ENCODE measurements at places on chromosomes 7 and 10.

- DNase-seq = no peak
Observed at GRCh38 chr10:133177380-133178157, 17.6 kb downstream of the KNDC1 start.

- DNase-seq = no peak
Observed at GRCh38 chr10:16663444-16663843, 141.8 kb upstream of the C1QL3 start.

DNA sequence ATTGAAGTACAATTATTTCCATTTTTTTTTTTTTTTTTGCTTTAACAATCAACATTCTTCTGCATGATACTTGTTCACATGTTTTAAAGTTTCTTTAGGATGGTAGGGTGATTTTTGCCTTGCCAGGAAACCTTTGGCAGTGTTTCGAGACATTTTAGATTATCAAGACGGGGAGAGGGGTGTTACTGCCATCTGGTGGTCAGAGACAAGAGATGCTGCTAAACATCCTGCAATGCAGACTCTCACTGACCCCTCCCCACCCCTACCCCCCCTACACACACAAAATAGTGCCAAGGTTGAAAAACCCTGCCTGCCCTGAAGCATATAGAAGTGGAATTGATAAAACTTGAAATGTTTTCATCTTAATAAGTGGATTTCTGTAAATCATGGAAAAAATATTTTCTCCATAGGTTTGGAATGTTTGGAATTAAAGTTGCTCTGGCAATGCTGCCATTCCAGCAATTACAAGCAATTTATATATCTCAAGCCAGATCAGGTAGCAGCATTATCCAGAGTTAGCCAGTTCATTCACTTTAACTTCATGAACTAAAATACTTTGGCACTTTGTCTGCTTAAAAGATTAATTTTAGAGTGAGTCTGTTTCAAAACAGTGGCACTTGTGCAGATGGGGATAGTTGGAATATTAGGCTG lies 62.1 kb downstream of the SDHAF3 start:
- DNase-seq = peak; percentile 23

GRCh38 chr7:156178214-156178613 lies 366.0 kb upstream of the SHH start:
- no peak for DNase-seq

- DNase-seq = no peak
Observed at GRCh38 chr10:23375366-23375765, 30.8 kb upstream of the C10orf67 start.

- no peak for DNase-seq
Observed at GRCh38 chr7:28329661-28330363, 82.5 kb upstream of the CREB5 start.

- DNase-seq = no peak
Observed at GRCh38 chr7:84502239-84502638, 307.6 kb upstream of the SEMA3A start.

- no peak for DNase-seq
Observed at GRCh38 chr7:111564078-111564477, 1.8 kb upstream of the IMMP2L start.

DNA sequence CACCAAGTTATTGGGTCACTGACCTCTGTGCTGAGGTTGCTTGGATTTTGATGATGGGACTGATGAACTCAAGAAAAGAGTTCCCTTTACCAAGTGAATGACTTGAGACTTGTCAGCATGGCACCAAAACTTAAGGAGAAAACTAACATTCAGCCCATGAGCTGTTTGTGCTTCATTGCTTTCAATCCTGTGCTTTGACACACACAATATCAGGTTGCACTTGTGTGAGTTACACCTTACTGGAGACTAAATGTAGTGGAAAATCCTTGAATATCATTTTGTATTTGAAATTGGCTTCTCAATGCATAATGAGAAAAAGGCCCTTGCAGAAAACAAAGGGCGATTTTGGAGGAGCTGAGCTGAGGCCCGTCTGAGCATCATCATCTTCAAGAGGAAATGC lies 2.7 kb downstream of the BAG3 start:
- no peak for DNase-seq

DNA sequence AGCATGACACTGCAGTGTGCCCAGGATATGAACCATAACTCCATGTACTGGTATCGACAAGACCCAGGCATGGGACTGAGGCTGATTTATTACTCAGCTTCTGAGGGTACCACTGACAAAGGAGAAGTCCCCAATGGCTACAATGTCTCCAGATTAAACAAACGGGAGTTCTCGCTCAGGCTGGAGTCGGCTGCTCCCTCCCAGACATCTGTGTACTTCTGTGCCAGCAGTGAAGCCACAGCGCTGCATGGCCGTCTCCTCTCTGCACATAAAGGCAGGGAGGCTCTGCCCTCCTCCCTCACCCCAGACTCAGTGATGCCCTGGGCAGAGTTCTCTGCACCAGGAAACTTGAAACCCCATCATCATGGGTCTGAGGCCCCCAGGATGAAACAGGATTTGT lies 70.7 kb upstream of the PRSS58 start:
- DNase-seq = no peak

DNA sequence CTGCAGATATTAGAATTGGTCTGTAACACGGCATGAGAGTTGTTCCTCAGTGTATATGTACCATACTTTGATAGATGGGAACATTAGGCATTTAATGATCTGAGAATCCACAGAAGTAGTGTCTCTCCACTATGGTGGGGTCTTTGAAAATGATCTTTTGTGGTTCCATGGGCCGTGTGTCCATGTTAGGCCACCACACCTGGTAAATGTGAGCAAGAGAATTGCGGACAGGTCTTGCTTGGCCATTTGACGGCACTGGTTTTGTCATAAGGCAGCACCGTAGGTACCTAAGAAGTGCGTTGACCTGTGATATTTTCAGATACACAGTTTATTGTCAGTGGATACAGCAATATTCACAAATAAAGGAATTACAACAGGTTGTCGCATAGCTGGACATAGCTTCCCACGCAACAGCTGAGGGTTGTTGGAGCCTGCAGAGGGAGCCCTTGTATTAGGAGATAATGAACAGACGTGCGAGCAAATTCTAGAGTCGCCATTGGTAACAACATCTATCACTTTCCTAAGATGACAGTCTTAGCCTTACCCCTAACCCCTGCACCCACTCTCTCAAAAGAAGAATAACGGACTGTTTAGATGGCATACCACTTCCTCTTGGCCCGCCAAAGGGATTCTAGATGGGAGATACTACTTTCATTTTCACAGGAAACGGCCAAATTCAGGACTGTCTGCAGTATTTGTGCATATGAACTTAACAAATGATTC lies 111.4 kb downstream of the COL28A1 start:
- DNase-seq = peak; percentile 19

GRCh38 chr10:88922041-88922440 lies 30.5 kb downstream of the ACTA2 start:
- DNase-seq = no peak

DNA sequence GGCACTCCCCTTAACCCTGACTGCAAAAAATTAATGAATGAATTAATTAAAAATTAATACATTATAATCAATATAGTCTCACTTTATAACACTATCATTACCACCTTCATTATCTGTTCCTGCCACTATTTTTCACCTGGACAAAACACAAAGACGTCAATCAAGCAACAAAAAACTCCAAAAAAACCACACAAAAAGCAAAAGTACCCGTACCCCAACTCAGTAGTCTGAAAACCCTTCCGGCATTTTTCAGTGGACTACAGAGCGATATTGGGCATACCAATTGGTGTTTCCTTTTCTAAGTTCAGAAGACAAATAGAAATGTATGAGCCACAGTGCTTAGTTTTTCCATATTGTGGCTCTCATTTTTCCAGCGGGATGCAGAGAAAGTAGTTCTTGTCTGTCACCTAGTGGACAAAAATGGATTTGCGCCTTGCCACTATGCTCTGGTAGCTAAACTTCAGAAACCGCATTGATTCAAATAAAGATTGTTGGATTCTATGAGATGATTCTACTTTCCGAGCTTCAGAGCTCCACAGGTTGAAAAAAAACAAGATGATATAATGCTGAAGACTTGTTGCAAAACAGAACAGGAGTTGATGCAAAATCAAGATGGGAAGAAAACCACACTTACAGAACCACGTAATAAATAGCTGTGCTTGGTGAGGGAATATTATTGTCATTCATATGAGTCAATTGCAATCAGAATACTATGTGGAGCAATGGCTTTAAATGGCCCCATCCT lies 50.6 kb upstream of the ITGB1 start:
- DNase-seq = peak; percentile 65

DNA sequence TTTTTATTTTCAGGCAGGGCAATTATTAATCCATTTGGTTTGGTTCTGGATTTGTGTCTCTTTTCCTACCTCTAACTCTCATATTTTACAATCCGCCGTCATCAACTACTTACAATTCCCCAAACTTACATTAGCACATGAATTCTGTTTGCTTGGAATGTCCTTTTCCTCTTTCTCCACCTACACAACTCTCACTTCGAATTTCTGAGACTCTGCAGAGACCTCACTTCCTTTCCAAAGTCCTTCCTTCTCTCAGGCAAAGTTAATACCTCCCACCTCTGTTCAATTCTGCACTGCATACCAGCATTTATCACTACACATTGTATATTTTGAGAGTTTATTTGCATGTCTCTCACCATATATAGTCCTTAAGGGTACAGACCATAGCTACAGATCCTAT lies 122.7 kb upstream of the LRRTM3 start:
- DNase-seq = no peak

DNA sequence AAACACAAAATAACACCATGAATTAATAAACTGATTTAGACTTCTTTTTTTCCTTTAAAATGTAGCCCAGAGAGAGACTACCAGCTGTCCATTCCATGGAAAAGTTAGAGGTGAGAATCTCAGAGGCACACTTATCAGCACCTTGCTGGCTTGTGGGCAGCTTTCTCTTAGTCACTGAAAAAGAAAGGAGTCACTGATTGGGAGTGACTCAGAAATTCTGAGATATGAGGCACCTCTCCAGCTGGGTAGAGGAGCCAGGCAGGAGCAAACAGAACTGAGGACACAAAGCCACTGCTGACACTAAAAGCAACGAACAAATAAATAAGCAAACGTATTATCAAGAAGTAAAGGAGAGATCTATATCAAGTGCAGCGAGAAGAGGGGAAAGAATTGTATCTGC lies 310.6 kb downstream of the PARD3 start:
- DNase-seq = no peak

DNA sequence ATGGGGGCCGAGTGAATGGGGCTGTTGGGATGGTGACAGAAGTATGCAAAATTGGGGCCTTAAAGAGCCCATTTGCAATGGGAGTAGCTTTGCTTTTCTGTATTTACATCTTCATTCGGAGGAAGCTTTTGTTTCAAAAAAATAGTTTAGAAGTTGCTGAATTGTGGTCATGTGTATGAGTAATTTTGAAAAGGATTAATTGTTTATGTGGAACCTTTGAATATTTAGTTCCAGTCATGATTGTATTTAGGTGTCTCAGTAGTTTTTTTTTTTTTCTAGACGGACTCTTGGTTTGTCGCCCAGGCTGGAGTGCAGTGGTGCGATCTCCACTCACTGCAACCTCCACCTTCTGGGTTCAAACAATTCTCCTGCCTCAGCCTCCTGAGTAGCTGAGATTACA lies 37.2 kb downstream of the RBM33 start:
- DNase-seq = no peak

- DNase-seq = peak; percentile 48
Observed at GRCh38 chr10:16779384-16779915, 37.8 kb downstream of the RSU1 start.

DNA sequence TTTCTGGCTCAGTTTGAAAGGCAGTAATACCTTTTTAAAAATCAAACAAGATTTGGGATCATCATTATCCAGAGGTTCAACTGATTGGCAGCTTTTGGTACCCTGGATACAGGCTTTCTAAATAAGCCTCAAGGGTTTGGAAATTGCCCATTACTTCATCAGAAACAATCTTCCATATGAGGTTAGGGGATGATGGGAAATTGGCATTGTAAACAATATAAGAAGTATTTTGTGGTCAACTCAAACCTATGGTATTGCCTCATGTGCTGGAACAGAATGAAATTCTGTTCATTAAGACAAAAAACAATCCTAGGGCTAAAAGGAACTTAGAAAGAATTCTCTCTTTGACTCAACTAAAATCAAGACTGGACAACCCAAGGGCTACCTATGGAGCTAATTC lies 92.6 kb upstream of the HECTD2 start:
- no peak for DNase-seq

GRCh38 chr10:21860718-21861117 lies 142.8 kb downstream of the DNAJC1 start:
- no peak for DNase-seq

DNA sequence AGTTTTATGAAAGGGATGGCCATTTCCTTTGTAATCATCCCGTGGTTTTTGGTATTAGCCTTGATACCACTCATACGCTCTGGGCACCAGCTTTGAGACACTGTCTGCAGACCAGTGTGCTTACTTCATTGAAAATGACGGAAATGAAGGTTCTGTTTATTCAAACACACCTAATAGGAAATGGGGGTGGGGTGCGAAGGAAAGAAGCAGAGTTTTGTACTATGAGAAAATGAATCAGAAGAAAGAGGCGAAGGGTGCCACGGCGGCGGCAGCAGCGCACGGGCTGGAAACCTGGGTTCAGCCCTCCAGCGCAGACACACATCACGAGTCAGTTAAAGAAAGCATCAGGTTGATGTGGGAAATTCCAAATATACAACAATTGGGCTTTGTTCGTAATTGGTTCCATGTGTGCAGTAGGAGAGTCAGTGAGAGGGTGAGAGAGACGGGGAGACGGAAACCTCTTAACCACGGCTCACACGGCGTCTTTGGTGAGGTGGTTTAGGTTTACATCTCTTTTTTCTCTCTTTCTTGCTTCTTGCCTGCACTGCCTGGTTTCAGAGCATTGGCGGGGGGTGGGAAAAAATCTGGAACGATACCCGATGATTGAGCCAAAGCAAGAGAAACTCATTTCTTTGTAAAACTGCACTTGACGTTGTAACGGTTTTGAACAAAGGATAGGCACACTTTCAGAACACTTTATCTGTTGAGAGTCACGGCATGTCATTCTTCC lies 321.2 kb downstream of the FRMD4A start:
- DNase-seq = peak; percentile 64

DNA sequence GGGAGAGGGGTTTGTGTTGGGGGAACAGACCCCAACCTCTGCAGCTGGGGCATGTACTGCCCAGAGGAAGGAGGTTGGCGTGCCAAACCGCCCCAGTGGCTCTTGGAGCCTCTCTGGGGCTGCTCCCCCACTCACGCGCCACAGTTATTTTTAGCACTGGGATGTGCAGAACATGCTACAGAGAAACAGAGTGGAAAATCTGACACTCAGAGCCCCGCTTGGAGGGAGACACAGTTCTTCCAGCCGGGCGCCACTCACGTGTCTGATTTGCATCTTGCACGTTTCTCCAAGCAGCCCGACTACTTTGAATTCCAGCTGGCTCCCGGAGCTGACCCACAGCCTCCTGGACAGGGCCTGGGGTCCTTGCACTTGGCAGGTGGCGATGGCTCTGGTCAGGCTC lies 182.0 kb downstream of the RPS24 start:
- DNase-seq = no peak
